ENCODE measurements at places on chromosomes 16 and 17.

- DNase-seq = no peak
Measured at GRCh38 chr17:71824671-71825070, 296.1 kb upstream of the SOX9 start.

DNA sequence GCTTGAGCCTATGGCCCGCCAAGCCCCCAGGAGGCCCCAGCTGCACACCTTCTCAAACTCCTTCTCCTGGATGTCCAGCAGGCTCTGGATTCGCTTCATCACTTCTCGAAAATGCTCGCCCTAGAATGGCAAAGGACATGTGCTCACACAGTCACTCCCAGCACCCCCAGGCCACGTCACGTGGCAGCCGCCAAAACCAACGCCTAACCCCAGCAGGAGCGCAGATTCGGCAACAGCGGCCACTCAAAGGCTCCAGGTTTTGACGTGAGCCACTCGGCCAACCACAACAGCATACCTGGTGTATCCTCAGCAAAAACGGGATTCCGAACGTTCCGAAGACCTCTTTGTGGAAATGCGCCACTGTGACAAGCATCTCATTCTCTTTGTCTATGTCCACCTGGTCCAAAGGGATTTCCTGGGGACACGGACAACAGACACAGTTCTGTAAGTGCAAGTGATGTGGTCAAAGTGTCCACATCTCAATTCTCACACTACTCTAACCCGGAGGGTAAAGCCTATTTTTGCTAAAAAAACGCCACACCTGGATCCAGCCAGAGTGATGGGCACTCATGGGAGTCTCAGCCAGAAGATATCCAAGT lies 12.7 kb downstream of the LITAFD start:
- no peak for DNase-seq

DNA sequence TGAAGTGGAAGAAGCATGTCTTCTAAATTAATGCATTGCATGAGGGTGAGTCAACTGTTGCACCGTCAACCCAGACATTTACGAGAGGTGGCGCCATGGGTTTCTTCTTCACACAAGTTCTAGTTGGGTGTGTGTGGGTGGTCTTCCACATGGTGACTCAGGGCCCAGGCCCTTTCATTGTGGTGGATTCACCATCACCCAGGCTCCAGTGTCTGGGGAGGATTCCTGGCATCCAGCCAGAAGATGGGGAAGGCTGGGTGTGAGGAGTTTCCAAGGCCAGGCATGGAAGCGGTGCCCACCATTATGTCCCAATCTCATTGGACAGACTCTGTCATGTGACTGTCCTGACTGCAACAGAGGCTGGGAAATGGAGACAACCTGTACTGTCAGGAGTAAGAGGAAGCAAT lies 21.4 kb upstream of the JPH3 start:
- peak; percentile 99 for DNase-seq

GRCh38 chr16:89378947-89379771 lies 111.2 kb downstream of the ANKRD11 start:
- DNase-seq = no peak

DNA sequence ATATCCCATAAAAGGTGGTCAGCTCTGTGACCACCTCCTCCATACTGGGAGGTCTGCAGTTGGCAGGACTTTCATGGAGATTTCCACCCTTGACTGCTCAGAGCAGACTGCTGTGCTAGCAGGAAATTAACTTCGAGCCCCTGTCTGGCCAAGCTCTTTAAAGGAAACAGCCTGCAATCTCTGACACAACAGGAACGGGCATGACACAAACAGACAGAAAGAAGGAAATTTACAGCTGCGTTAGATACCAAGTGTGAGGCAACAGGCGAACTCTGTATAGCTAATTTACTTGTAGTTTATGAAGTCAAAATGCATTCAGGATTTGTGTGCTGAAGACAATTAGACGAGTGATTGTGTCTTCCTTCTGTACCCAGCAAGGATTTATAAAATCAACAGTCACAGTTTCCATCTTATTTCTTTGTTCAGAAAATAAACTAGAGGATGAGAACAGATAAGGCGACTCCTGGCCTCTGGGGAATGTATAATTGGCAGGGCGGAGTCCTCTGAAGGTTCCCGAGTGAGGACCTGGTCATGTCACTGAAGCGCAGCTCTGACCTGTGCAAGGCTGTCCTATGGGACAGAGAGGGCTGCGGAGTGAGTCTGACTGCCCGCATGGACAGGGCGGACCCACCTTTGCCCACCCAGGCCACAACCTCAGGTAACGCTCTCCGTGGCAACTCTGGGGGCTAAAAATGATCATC lies 16.1 kb downstream of the WIPI1 start:
- DNase-seq = no peak

GRCh38 chr16:54281535-54282201 lies 4.9 kb downstream of the IRX3 start:
- no peak for DNase-seq

- DNase-seq = no peak
Measured at GRCh38 chr17:50392621-50393020, 4.7 kb downstream of the LRRC59 start.

DNA sequence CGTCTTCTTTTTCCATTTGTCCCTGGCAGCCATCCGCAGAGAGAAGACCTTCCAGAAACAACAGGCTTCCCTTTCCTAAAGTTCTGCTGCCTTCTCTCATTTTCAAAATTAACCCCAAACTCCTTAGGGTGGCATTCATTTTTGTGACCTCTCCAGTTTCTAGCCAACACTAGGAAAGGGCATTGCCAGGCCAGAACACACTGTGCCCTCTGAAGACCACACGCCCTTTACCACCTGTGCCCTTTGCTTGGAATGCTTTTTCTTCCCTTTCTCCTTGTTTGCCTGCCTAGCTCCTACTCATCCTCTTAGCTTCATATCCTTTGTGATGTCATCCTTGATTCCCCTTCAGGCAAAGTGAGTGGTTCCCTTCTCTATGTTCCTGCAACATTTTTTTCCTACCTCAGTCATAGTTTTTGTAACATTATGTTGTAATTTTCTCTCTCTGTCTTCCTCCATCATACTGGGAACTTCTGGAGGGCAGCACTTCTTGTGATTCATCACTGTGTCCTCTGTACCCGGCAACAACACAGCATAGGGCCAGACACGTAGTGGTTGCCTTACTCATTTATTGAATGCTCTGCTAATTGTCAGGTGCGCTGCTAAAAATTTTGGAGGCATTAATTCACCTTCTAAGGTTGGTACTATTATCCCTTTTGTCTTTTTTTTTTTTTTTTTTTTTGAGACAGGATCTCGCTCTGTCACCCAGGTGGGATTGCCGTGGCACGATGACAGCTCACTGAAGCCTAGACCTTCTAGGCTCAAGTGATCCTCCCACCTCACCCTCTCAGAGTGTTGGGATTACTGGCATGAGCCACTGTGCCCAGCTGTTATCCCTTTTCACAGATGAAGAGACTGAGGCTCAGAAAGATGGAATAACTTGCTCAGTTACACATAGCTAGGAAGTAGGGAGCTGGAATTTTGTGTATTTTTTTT lies 1.0 kb downstream of the KAT8 start:
- peak; percentile 47 for DNase-seq

GRCh38 chr16:13325396-13325795 lies 424.0 kb downstream of the SHISA9 start:
- no peak for DNase-seq

GRCh38 chr16:74700438-74701225 lies at the start of gene MLKL:
Gene MLKL, minus strand, starts transcription at chr16:74700862. Its CDS starts 5,105 bp downstream, at chr16:74695757.
- DNase-seq = peak; percentile 55

DNA sequence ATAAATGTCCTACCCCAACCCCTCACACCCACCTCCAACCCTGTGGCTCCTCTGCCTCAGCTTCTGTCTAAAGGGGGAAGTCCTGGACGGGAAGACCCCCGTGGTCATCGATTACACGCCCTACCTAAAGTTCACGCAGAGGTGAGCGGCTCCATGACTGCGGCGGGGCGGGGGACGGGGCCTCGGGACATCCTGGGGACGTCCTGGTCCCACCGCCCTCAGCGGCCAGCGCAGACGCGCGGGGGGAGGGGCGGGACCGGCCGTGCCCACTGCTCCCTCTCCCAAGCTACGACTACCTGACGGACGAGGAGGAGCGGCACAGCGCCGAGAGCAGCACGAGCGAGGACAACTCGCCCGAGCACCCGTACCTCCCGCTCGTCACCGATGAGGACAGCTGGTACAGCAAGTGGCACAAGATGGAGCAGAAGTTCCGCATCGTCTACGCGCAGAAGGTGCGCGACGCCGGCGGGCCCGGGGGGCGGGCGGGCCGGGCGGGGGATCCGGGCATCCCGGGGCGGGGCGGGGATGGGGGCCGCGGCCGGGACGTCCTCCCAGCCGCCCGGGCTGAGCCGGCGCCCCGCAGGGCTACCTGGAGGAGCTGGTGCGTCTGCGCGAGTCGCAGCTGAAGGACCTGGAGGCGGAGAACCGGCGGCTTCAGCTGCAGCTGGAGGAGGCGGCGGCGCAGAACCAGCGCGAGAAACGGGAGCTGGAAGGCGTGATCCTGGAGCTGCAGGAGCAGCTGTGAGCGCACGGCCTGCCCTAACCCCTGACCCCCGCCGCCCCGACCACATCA lies 6.7 kb downstream of the RUNDC3A start:
- peak; percentile 16 for DNase-seq

GRCh38 chr17:27573971-27574525 lies 56.9 kb upstream of the LGALS9 start:
- peak; percentile 80 for DNase-seq

GRCh38 chr17:39652587-39653315 lies 12.4 kb upstream of the TCAP start:
- no peak for DNase-seq

GRCh38 chr16:10667239-10667638 lies 27.5 kb downstream of the TEKT5 start:
- no peak for DNase-seq

GRCh38 chr17:45149669-45150664 lies 1.7 kb downstream of the HEXIM1 start:
- DNase-seq = peak; percentile 59

DNA sequence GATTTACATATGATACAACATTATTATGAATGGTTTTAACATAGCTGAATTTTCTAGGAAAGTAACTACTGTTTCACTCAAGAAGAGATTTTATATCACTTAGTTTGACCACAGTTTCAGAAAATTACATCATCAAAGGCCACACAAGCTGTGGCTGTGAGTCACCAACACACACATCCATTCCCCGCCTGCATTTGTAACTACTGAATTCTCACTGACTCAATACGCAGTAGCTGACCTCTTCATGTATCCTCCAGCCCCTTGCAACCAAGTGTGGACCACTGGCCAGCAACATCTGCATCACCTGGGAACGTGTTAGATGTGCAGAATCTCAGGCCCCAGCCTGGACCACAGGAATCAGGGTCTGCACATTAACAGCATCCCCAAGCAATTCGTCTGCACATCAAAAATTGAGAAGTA lies 197.6 kb downstream of the XYLT1 start:
- peak; percentile 94 for DNase-seq

- peak; percentile 47 for DNase-seq
Measured at GRCh38 chr17:32880671-32881453, 3.9 kb upstream of the MYO1D start.

DNA sequence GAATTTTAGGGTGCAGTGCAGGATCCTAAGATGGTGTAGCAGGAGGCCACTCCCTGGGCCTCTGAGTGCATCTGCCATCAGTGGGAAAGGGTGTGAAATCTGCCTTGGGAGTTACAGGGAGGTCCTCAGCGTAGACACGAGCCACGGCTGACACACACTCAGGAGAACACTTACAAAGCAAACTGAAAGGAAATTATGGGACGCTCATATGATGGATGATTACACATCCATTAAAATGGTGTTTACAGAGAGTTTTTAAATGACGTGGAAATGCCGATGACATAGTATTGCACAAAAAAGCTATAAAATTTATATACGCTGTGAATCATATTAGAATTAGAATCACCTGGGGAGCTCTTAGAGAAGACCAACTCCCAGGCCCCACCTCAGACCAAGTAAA lies 175.2 kb downstream of the CCDC182 start:
- DNase-seq = no peak

GRCh38 chr17:3036800-3037199 lies 26.6 kb downstream of the OR1D5 start:
- no peak for DNase-seq

DNA sequence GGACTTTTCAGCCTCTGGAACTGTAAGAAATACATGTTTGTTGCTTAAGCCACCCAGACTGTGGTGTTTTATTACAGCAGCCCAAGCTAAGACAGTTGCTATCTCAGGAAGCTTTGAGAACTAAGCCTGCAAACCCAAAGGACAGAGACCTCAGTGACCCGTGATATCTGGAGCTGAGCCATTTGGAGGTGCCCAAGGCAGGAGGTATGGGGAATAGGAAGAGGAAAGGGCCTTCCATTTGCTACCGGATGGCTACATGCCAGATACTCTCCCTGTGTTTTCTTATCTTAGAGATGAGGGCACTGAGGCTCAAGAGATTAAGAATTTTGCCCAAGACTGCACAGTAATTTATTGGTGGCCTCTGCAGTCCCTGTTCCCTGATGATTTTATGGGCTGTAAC lies 622.1 kb upstream of the CDH5 start:
- no peak for DNase-seq
